Left colon (tissue), 2 donors: ENCODE measurements at places on chromosomes 16 and 17.
A peak's percentile ranks its signal among the peaks of the same experiment; 100 is the strongest.

DNA sequence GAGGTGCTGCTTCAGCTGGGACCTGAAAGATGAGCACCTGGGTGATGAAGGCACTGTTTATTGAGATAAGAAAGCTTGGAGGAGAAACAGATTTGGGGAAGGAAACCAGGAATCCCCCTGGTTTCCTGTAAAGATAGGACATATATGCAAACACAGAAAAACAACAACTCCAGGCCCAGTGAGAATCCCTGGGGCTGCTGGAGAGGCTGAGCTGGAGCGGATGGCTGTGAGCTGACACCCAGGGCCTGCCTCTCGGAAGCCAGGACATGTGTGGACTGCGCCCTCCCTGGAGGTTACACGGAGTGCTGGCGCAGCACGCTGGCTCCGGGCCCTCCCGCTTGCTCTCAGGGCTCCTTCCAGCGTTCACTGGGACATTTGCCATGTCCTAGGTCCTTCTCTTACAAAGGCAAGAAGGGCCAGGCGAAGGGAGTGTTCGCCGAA, 57.5 kb downstream of the CYB5B start:
- DNase-seq, result peak; percentile 29

DNA sequence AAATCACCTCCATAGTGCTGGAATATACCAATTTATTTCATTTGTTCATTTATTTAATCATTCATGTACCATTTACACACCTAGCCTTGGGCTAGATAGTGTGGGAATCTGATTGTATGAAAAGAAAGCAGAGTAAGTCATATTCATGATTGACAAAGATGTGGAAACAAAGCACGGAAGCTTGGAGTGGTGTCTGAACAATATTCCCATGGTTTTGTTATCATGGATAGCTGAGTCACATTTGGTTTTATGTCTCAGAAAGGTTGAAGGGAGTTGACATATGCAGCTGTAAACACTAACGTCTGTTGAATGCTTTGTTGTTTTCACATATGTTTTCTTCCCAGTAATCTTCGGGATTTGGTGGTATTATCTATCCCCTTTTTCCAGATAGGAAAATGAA, 76.6 kb downstream of the MAP2K4 start:
- no peak for DNase-seq

DNA sequence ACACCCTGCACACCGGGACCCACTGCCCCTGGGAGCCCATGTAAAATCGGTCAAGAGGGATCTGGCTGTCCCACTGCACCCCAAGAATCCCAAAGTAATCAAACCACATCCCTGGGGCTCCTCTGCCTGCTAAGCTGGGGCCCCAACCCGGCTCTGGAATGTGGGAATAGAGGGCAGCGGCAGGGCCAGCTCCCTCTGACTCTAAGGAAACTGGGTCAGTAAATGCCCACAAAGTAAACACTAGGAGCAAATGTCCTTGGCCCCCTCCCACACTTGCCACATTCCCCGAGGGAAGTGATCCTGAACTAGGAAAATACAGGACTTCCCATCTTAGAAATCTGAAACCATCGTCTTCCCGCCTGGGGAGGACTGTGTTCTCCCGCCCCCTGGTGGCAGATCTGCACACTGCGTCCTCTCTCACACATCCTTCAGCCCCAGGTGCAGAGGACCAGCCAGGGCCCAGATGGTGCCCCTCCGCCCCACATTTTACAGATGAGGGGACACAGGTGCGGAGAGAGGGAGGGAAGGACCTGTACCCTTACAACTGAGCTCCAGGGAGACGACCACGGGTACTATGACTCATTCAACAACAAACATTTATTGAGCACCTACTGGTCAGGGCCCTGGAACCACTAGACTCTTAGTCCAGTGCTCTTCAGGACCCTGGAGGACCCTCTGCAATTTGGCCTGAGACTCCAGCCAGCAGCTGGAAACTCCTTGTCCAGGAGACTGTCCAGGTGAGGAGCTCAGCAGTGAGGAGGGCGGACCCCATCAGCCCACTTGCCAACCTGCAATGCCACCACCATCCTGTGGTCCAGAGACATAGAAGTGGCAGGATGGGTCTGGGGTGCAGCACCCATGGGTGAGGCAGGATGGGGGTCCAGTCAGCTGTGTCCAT, 10.1 kb downstream of the P3H4 start:
- peak; percentile 71 for DNase-seq

GRCh38 chr16:11497851-11498289, 88.8 kb downstream of the LITAF start:
- DNase-seq, result no peak

DNA sequence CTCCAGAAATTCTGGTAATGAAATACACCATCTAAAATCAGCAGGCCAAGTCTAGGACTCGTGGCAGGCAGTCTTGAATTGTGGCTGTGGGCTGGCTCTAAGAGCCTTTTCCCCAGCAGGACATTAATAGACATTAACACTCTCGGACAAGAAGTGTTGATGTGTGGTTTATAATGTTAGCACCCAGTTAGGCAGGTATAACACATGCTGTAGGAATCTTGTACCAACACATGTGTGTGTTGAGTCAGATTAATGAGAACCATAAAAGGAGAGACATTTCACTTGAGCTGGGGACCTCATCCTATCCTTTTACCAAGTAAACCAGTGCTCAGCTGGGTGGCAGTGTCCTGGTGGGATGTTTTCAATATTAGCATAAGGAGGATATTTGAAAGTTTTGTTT, 264.5 kb downstream of the FTO start:
- DNase-seq, result no peak

DNA sequence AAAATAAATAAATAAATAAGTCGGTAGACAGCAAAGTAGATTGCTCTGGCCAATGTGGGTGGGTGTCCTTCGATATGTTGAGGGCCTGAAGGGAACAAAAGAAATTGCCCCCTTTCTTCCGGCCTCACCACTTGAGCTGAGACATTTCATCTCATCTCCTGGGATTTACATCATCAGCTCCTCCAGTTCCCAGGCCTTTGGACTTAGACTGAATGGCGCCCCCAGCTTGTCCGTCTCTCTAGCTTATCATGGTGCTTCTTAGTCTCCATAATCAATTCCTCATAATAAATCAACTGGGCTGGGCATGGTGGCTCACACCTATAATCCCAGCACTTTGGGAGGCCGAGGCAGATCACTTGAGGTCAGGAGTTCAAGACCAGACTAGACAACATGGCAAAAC, 13.8 kb upstream of the HAP1 start:
- DNase-seq, result no peak
